ENCODE measurements at places on chromosomes 13 and 19. TPM values are rescaled to one million over a fixed set of nuclear protein-coding genes. Genes with fewer than 3 reads are reported as not detected.
A peak's percentile ranks its signal among the peaks of the same experiment; 100 is the strongest.

The ACP7 gene
- not detected for total RNA-seq

The KIR2DL3 gene
- 54.1 TPM for total RNA-seq

The FKBP8 gene
- 149 TPM for total RNA-seq

The TMEM255B gene
- total RNA-seq: 3.0 TPM

DNA sequence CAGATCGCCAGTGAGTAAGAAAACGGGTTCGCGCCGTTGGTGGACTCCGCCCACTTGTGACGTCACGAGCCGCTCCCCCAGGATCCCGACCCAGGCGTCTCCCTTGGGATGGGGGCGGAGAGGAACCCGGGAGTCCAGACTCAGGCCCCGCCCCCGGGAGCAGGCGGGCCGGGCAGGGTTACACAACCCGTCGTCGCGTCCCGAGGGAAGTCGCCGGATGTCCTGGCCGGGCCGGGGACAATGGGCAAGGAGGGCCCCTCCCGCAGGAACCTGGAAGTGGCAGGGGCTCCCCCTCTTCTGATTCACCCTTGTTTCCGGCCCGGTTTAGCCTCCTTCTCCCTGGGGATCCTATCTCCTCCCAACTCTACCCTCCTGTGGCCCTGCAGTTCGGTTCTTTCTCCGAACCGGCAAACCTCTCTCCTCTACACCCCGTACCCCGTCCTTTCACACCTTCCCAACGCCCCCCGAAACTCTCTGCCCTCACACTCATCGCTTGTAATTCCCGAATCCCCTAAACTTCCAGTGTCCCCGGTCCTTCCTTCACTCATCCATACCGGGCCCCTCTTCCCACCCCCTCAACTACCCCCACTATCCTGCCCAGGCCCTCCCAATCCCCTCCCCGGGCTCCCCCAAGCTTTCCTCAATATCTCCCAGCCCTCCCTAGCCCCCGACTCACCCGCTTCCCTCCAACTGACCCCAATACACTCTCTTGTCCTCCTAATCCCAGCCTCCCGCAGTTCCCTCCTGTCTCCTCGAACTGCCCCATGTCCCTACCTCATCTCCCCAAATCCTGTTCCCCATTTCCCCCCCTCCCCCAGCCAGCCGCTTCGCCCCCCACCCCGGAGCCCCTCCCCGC lies 20.0 kb upstream of the ERCC1 start:
- DNase-seq: peak; percentile 70

The CTXN1 gene
- 0.39 TPM for total RNA-seq

DNA sequence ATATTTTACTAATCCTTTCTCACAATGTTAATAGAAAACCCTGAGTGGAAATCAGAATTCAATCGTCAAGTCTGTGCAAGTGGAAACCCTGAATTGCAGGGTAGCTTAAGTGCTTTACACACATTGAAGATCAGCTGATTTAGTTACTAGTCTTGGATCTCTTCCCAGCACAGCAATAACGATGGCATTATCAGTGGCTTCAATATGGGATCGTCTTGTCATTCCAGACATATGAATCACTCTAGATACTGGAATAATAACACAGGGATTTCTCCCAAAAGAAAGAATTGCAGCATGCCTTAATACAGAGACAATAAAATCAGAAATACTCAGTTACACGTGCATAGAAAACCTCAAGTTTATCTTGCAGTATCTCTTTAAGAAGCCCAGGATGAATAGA lies 12.6 kb upstream of the METTL21C start:
- no peak for DNase-seq

GRCh38 chr13:34628209-34628682 lies 313.8 kb upstream of the NBEA start:
- DNase-seq: no peak

The GPR180 gene
- 2.7 TPM for total RNA-seq

DNA sequence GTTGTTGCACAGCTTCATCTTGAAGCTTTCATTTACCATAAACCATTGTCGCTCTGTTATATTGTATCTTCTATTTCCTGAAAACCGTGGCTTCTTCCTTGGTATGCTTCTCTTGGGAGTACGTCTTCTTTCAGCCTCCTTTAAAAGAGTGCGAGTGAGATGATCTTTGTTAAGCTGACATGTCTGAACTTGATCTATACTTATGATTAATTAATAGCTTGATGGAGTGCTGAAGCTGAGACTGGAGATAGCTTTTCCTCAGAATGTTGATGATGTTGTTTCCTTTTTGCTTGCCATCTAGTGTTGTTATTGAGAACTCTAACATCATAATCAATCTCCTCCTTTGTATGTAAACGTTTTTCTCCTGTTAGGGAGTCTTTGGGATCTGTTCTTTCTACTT lies 529.3 kb upstream of the SPRY2 start:
- no peak for DNase-seq

The NPAS1 gene
- not detected for total RNA-seq

The GDF15 gene
- 0.85 TPM for total RNA-seq

GRCh38 chr13:90613076-90613795 lies 734.3 kb upstream of the MIR17HG start:
- DNase-seq: no peak
